SW 1271 (cell line): ENCODE measurements at places on chromosomes 7 and 10.

GRCh38 chr10:99450624-99451498 lies 20.4 kb upstream of the GOT1 start:
- DNase-seq, result no peak

GRCh38 chr10:112950714-112951358 lies 789 bp downstream of the TCF7L2 start:
- DNase-seq, result no peak

GRCh38 chr7:137948845-137949330 lies 53.0 kb downstream of the CREB3L2 start:
- DNase-seq, result no peak

GRCh38 chr7:157250605-157251228 lies 86.1 kb upstream of the DNAJB6 start:
- peak; percentile 30 for DNase-seq

GRCh38 chr10:89668386-89669071 lies 23.5 kb upstream of the PANK1 start:
- DNase-seq, result no peak

DNA sequence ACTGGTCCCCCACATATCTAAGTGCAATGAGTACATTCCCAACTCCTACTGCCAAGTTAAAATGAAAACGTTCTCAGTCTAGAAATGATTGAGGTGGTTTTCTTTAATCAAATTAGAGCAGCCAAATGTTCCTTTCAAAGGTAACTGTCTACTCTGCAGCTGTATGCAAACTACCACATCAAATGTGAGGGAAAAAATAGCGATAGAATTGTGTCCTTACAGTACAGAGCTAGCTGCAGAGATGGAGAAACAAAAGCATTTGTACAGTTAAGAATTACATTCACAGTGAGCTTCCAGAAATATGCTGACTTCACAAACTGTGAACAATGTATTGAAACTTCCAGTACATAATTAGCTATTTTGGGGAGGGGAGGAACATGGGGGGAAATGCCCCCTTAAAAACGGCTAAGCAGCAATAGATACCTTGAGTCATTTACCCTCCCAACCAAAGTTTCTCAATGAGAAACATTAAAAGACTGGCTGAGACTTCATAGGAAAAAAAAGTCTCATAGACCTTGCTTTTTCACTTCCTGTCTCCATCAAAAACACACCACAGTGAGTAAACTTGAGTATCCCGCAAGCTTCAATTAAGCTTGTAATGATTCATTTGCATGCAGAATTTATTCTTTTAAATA lies 22.9 kb downstream of the CDK6 start:
- no peak for DNase-seq

- DNase-seq, result no peak
Observed at GRCh38 chr7:116810267-116811116, 51.9 kb upstream of the CAPZA2 start.

DNA sequence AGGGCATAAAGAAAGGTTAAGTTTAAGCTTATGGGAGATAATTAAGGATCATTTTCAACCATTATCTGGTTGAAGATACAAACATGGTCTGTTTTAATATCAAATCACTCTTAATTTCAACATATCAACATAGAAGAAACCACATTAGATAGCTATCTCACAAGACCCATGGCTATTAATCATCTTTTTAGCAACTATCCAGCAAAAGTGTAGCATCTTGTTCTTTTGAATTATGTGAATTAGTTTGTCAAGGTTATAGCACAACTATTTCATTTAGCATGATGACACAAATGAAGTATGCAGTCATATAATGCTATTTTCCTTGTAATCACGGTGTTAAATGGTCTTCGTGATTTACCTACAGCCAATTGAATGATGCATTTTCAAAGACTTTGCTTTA lies 58.9 kb upstream of the PPP1R9A start:
- DNase-seq, result no peak

GRCh38 chr10:58590152-58590840 lies 77.6 kb downstream of the BICC1 start:
- DNase-seq, result no peak

DNA sequence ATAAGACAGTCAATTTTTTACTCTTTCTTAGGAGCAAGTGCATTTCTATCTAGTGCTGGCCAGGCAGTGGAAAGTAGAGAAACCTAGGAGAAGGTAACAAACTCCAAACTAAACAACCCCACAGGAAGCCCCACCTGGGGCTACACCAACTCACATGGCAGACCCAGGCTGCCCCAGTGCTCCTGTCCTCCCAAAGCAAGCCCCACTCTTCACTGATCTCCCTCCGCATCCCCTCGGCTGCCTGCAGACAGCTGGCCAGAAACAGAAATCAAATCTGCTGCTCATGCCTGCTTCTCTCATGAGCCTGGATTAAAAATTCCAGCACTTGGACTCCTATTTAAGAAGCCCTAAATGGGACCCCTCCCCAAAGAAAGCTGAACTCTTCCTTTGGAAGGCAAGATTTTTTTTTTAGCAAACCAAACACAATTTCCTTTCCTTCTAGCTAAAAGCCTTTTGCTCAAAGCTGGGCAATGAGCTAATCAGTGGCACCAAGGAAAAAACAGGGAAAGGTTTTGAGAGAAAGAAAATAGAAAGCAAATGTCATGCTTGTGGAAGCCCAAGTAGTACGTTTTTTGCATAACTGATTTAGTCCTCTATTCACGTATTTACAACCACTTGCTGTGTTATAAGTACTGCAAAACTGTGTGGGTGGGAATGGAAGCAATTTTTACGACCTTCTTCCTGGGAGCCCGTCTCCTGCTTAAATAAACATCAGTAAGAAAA lies 10.8 kb downstream of the PDE1C start:
- no peak for DNase-seq

- no peak for DNase-seq
Observed at GRCh38 chr7:20596653-20597052, 18.8 kb upstream of the ABCB5 start.

DNA sequence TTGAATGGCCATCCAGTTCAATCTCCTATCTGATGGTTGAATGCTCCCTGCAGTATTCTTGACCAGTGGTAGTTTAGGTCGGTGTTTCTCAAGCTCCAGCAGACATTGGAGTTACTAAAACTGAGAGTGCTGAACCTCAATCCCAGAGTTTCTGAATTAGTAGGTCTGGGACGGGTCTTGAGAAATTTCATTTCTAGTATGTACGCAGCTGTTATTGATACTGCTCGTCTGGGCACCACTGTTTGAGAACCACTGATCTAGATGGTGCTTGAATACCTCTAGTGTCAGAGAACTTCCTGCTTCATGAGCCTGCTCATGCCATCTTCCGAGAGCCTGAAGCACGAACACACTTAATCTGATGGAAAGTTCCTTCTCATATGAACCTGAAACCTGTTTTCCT lies 99.4 kb upstream of the CREB5 start:
- DNase-seq, result no peak

DNA sequence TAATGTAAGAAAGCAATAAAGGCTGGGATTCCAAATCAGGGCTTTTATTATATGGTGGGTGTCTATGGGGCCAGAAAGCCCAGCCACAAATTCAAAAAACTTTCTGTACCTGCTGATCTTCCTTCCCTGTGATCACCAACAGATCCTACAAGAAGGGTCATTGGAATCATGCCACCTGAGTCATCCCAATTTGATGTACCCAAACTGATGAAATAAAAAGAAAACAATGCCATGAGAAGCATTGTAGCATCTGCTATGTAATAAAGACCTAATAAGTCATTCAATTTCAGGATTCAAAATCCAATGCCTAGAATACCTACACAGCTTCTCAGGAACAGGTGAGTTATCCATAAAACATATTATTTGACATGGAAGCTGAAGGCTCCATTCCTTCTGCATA lies 228.8 kb downstream of the DKK1 start:
- DNase-seq, result no peak

GRCh38 chr10:27440478-27440877 lies 63.6 kb upstream of the RAB18 start:
- DNase-seq, result no peak

DNA sequence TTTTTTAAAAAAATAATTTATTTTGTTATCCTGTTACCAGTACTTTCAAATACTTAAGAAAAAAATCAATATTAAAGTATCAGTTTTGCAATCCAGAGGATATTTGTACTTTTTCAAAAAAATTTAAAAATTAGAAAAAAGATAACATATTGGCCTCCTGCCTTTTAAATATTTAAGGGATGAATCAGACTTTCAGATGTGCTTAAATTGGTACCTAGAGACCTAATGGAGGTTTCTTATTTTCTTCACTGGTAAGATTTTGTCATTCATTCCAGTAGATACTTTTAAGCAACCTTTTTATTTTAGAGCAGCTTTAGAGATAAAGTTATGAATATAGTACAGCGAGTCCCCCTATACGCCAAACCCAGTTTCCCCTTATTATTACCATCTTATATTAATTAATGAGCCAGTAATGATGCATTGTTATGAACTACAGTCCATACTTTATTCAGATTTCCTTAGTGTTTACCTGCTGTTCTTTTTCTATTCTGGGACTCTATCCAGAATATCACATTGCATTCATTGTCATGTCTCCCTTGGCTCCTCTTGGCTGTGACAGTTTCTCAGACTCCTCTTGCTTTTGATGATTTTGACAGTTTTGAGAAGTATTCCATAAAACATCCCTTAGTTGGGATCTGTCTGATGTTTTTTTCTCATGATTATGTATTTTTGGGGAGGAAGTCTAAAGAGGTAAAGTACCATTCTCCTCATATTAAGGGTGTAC lies 34.2 kb downstream of the BICC1 start:
- no peak for DNase-seq

DNA sequence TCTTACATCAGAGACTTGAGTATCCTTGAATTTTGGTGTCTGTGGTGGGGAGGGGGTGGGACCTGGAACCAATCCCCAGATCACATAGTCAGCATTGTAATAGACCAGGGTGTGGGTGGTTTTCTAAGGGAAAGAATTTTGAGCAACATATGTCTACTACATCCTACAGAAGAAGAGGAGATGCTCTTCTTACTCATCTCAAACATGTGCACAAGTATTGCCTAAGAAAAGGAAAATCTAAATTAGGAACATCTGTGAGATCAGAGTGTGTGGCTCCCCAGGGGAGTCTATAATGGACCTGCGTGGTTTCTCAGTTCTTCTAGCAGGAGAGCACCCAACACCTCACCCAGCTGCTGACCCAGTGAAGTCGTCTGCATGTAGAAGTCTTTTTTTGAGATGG lies 148.8 kb downstream of the CCDC3 start:
- no peak for DNase-seq

- no peak for DNase-seq
Observed at GRCh38 chr10:95341716-95342130, 50.9 kb upstream of the PDLIM1 start.

- DNase-seq, result no peak
Observed at GRCh38 chr7:40418448-40418847, 283.6 kb downstream of the SUGCT start.

DNA sequence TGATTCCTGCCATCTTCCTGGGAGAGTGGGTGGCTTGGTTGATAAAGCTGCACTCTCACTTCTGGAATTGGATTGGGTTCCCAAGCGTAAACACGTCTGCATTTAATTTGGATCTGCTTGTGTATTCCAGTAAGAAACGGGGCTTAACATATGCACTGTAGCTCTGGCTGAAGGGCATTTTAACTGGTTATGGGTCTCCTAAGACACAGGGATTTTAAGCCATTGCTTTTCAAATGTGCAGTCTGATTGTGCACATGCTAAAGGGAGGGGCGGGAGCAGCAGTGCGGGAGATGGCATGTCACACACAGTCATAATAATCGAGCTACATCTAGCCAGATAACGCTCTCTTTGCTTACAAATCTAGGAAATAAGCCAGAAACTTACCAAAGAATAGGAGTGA lies 247.3 kb upstream of the LYZL1 start:
- no peak for DNase-seq

DNA sequence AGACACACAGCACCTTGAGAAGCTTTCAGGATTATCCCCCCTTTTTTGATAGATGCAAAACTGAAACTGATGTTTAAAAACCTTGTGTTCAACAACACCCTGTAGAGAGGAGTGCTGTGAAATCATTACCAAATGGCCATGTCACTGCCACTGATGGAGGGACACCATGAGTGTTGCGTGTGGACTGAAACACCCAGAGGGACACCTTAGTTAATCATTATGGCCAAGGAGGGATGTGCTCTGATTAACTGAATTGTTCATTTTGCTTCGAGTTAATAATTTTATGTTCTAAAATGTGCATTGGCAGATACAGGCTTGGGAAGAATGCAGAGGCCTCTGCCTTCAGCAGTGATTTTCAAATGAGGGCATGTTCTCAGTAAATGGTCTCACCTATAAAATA lies 226.0 kb downstream of the KLF6 start:
- no peak for DNase-seq

GRCh38 chr10:118300320-118300719 lies 41.8 kb downstream of the FAM204A start:
- no peak for DNase-seq

GRCh38 chr10:72785409-72785808 lies 93.5 kb downstream of the MCU start:
- no peak for DNase-seq

DNA sequence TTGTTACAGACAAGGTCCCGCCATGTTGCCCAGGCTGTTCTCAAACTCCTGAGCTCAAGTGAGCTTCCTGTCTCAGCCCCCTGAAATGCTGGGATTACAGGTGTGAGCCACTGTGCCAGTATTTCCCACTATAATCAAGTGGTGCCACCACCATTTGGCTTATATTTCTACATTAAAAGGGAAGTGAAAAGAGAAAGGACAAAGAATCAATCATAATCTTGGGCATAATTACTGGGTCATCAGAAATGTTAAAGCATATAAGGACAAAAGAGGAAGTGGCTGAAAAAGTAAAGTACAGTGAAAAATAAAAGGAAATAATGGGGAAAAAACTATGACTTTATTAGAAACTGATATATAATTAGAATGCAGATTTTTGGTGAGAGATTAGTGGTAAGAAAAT lies 25.7 kb upstream of the ENTPD1 start:
- DNase-seq, result no peak

- peak; percentile 2 for DNase-seq
Observed at GRCh38 chr10:118775478-118775877, 20.7 kb upstream of the CACUL1 start.

- peak; percentile 7 for DNase-seq
Observed at GRCh38 chr7:118185163-118185860, 1.3 kb downstream of the LSM8 start.

- no peak for DNase-seq
Observed at GRCh38 chr10:108894402-108895301, 1028.7 kb downstream of the XPNPEP1 start.

GRCh38 chr7:104005197-104005596 lies 15.7 kb upstream of the RELN start:
- no peak for DNase-seq

DNA sequence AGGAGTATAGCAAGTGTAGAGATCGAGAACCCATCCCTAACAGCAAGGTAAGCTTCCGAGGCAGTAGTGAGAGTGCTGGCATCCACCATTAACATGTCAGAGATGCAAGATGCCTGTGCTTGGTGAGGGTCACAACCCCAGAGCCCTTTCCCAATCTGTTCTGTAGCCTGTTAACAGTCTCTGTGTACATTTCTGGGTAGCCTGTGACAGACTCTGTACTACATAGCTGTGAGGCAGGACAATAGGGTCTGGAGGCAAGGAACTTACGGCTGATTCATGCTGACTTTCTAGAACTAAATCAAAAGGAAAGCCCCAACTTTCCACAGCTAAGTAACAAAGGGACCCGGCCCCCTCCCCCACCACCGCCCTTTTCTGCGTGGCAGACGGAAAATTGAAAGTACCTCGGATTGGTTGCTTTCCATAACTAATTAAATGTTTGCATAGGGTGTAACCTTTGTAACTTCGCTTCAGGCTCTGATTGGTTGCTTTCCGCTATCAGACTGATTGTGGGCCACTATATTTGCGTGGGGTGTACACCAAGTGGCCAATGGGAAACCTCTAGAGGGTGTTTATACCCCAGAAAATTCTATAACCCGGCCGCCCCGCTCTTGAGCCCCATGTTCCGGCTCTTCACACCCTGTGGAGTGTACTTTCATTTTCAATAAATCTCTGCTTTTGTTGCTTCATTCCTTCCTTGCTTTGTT lies 1.4 kb upstream of the TMEM168 start:
- no peak for DNase-seq
